Muscle of leg (tissue), 16 donors: ENCODE measurements at places on chromosomes 5 and 9. TPM values are rescaled to one million over a fixed set of nuclear protein-coding genes. Genes with fewer than 3 reads are reported as not detected.

DNA sequence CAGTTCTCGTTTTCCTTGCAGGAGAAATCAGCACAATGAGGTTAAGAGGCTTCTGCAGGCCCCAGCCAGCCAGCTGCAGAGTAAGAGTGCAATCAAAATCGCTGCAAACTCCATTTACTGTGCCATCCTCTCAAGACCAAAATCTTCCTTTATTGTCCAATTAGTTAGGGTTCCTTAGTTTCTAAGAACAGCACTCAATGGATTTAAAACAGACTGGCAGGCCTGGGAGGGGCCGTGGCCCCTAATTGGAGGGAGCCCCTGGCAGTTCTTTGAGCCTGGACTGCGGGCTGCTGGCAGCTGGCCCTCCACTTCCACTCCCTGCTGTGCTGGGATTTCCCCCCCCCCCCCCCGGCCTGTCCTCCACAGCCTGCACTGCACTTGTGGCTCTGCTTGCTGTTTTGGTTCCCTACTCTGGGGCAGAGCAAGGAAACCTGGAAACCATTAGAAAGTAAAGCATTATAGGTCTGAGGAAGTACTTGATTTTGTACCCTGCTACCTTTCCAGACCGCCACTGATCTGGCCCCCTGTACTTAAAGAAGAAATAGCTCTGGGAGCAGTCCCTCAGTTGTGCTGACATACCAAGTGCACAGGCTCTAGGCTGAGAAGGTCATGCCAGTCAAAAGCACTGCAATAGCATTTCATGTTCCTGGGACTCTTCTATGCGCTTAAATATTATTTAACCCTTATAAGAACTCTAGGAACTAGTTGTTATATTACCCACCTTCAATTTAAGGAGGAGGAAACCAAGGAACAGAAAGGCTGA, 129.0 kb downstream of the APBA1 start:
- DNase-seq: peak; percentile 52

GRCh38 chr5:139759219-139759721, 36.3 kb upstream of the PSD2 start:
- no peak for DNase-seq

- no peak for DNase-seq
Measured at GRCh38 chr5:174552428-174552827, 172.0 kb upstream of the MSX2 start.

DNA sequence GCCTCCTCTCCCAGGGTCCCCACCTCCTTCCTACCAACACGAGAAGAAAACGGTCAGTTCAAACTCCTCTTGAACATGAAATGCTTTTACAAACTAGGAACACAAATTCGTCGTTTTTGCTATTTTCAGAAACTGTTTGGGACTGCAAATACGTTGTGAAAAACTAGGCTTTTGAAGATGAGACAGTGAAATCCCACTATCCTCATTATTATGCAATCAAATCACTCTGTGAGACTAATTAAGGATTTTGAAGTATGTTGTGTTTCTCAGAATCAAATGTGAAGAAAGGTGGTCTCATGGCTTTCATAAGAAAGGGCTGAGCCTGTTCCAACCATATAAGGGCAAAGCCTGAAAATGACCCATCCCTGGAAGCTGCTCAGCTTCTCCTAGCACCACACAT, 33.2 kb downstream of the CDH6 start:
- DNase-seq: no peak

DNA sequence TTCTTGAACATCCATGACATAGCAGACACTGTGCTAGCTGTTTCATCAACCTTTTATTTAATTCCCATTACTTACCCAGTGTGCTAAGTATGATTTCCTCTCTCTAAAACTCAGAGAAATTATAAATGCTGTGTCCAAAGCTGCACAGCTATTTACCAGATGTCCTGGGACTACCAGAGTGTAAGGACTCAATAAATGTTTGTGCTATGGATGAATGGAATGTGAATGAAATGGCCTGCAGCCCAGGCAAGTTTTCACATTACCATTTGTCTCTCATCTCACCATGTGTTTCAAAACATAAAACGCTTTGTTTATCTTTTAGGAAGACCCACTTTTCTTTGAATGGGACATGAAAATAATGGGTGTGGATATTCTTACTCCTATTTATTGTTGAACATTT, 96.2 kb downstream of the ARHGEF28 start:
- peak; percentile 67 for DNase-seq

Gene BRD3
- 46.7 TPM for polyA plus RNA-seq

GRCh38 chr5:164345173-164345849, 839.9 kb downstream of the MAT2B start:
- peak; percentile 74 for DNase-seq

- DNase-seq: no peak
Measured at GRCh38 chr5:112532654-112533360, 113.7 kb upstream of the EPB41L4A start.

Gene FOXD4
- polyA plus RNA-seq: 5.1 TPM

- DNase-seq: no peak
Measured at GRCh38 chr5:151581347-151581746, 9.8 kb downstream of the FAT2 start.

DNA sequence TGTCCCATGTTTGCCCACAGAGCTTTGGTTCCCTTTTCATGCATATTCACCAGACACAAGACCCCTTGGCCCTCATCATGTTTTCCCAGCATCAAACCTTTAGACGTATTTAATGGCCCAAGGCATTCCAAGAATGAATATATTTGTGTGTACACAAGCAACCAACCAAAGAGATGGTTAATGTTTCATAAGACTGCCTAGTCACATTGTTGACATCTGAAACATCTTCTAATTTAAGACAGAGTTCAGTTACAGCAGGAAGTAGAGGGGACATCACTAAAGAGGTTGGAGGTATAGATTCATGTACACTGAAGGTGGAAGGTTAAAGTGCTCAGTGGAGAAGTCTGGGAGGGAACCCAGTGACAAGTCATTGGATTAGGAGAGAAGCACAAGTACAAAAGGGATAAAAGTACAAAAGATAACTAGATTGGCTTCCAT, 49.1 kb downstream of the SUSD1 start:
- no peak for DNase-seq

Gene LIX1
- polyA plus RNA-seq: 6.2 TPM

DNA sequence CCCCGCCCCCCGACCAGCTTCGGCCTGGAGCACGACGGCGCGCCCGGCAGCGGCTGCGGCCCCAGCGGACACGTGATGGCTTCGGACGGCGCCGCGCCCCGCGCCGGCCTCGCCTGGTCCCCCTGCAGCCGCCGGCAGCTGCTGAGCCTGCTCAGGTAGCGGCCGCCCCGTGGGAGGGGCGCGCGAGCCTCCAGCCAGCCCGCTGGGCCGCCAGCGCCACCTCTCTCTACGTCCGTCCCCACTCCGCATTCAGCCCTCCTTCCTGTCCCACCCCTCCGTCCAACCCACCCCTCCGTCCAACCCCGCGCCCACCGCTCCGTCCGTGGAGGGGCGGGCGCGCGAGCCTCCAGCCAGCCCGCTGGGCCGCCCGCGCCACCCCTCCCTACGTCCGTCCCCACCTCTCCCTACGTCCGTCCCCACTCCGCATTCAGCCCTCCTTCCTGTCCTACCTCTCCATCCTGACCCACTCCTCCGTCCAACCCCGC, 6.5 kb downstream of the ADAMTS13 start:
- peak; percentile 64 for DNase-seq

- DNase-seq: no peak
Measured at GRCh38 chr5:154778534-154778933, 23.4 kb downstream of the LARP1 start.

DNA sequence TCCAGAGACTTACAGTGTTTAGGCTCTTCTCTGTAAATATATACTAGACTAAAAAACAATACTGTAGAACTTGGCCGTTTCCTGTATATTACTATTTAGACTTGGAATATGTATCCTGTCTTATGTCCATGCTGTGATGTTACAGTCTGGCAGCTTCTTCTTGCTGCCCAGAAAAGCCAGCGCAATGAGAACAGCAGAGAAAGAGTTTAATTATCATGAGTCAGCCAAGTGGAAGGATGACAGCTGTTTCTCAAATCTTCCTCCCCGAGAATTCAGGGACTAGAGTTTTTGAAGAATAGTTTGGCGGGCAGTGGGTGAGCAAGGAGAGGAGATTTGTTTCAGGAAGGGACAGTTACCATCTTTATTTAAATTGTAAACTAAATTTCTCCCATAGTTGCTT, 37.5 kb downstream of the NAA35 start:
- peak; percentile 88 for DNase-seq

DNA sequence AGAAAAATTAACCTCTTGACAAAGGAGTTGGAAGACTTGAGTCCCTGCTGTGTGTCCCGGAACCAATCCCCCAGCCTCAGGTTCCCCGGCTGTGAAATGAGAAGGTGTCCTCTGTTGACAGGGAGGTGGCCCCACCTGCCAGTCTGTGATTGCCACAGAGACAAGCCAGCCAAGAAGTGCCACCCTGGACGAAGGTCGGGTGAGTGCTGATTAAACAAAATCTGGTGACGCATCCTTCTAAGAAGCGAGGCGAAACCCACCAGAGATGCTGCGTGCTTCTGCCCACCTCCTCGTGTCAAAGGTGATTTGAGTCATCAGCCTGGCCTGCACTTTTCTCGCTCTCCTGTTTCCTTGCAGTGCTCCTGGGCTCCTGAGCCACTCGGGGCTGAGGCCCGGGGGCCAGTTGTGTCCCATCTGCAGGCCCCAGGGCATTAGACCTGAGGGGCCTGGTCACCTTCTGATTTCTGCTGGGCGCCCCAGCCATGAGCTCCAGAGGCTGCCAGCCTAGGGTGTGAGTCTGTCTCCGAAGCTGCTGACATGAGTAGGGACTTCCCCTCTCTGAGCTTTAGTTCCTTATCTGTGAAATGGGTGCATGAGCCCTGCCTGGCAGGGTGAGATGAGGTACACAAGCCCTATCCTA, 28.7 kb downstream of the NEK6 start:
- DNase-seq: no peak

DNA sequence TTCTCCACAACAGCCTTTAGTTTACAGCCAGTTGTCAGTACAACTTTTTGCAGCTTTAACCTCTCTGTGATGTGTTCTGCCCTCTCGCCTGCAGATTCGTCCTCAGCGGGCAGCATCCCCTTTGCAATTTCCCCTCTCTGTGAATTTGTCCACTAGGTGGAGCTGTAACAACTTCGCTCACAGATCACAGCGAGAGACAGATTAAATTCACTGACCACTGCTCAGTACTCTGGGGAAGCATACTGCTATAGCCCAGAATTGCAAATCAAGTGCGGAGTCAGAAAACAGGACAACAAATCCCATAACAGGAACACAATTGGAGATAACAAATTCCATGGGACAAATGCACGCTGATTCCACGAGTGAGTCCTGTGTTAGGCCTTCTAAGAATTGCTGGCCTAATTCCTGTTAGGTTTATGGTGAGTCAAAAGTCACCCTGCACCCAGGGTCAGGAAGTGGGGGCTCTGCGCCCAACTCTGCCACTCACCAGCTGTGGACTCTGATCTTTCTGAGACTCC, 2124.9 kb downstream of the MAT2B start:
- peak; percentile 85 for DNase-seq

GRCh38 chr9:104911032-104911607, 16.8 kb downstream of the ABCA1 start:
- DNase-seq: no peak

GRCh38 chr5:135829681-135830383, 4.6 kb upstream of the SLC25A48 start:
- peak; percentile 68 for DNase-seq

GRCh38 chr9:18705796-18706392, 231.9 kb downstream of the ADAMTSL1 start:
- DNase-seq: peak; percentile 38

DNA sequence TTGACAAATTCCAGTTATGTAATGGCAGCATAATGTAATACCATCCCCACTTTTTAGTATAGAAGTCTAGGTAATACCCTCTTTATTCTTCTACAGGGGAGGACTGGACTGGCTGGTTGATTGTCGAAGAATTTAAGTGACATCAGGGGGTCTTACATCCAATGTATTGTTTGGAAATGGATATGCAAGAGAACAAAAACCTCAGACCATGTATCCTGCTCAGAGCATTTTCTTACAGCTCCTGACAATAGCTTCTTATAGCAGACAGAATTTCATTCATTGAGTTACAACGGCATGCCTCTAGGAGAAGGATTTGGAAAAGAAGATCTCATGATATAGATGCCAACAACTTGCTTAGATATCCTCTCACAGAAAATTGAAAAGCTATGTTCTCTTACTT, 2032.3 kb downstream of the EFNA5 start:
- no peak for DNase-seq

Gene MFAP3
- polyA plus RNA-seq: 25.2 TPM

DNA sequence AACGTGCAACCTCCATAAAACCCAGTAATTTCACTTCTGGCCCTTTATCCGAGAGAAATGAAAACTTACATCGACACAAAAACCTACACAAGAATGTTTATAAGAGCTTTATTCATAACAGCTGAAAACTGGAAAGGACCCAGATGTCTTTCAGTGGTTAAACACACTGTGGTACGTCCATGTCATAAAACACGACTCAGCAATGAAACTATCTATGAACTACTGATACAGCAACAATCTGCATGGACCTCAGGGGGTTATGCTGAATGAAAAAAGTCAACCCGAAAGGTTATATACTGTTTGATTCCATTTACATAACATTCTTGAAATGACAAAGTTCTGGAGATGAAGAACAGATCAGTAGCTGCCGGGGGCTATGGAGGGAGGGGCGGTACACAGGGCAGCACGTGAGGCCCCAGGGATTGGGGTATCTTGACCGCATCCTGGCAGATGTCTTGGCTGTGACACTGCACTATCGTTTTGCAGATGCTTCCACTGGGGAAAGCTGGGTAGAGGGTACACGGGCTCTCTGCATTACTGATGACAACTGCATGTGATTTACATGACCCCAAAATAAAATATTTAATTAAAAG, 4.1 kb downstream of the CCDC127 start:
- no peak for DNase-seq

Gene SLC6A19
- not detected for polyA plus RNA-seq

- no peak for DNase-seq
Measured at GRCh38 chr5:18754201-18754600, 1119.9 kb downstream of the TAF11L14 start.

- no peak for DNase-seq
Measured at GRCh38 chr9:121945849-121946248, 147.3 kb downstream of the TTLL11 start.

Gene SLC6A3
- not detected for polyA plus RNA-seq

Gene GRXCR2
- polyA plus RNA-seq: not detected

DNA sequence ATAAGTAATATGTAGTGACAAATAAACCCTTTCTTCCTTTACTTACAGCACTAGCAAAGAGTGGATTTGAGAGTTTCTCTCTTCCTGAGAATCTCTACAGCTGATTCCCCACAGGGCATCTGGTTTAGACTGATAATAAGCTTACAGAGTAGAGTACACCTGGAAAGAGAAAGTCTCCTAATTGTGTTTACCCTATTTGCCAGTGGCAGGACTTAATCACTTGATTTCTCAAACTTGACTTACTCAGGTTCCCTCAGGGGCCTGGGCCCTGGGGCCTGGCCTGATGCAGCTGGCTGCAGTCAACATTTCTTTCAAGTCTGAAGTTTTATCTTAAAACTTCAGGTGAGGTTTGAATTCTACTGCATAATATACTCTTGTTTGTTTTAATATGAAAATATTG, 38.0 kb upstream of the UBTD2 start:
- no peak for DNase-seq

DNA sequence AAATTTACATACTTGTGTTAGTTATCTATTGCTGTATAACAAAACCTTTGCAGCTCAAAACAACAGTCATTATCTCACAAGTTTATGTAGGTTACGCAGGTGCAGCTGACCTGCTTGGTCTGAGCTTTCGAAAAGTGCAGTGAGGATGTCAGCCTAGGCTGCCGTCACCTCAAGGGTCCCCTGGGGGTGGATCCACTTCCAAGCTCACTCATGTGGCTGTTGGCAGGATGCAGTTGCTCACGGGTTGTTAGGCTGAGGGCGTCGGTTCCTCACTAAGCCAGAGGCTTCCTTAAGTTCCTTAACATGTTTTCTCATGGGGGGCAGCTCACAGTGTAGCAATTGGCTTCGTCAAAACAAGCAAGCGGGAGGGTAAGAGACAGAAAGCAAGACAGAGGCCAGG, 139.8 kb downstream of the DOCK8 start:
- no peak for DNase-seq

Gene BSPRY
- 0.40 TPM for polyA plus RNA-seq
